Amniotic epithelial cell (primary cell): ENCODE measurements at places on chromosomes 5 and 9.

DNA sequence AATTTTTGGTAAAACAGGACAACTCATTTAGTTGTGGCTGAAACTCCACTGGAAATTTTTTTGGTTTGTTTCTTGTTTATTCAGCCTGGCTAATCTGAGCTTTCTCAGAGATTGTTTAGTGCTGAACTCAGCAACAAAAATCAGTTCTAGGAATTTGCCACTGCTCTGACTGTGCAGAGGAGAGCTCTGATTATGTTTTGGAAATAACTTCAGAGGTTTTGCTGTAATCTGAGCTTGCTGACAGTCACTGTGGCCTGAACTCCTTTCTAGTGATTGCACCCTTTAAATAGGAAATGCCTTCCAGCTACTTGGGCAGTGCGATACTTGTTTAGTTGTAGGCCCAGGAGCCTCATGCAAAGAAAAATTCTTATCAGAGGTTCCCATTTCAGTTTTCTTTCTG lies 60.2 kb downstream of the OSTF1 start:
- DNase-seq, result peak; percentile 76

DNA sequence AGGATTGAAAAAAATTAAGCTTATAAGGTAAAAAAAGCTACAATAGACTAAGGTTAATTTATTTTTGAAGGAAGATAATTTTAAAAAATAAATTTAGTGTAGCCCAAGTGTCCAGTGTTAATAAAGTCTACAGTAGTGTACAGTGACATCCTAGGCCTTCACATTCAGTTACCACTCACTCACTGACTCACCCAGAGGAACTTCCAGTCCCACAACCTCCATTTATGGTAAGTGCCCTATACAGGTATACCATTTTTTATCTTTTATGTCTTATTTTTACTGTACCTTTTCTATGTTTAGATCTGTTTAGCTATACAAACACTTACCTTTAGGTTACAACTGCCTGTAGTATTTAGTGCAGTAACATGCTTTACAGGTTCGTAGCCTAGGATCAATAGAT lies 79.8 kb upstream of the ZNF462 start:
- DNase-seq, result no peak

DNA sequence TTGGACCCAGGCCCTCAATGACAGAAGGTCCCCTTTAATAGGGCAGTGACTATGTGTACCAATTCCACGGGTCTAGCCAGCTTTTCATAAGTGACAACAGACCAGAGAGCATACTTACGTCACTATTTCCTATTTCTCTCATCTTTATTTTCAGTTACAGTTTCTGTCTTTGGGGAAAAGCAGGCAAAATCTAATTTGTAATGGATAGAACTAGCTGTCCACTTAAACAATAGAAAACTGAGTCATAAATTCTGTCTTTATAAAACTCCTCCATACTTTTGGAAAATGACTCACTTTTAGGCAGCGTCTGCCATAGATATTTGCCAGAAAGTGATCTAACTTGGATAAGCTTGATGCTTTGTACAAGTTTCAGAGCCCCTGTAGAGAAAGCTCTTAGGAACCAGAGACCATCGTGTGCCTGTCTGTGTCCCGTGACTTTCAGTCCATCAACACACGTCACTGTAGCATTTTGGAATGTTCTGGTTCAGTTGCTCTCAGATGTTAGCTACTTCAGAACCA lies 101.9 kb downstream of the F2RL2 start:
- DNase-seq, result no peak

DNA sequence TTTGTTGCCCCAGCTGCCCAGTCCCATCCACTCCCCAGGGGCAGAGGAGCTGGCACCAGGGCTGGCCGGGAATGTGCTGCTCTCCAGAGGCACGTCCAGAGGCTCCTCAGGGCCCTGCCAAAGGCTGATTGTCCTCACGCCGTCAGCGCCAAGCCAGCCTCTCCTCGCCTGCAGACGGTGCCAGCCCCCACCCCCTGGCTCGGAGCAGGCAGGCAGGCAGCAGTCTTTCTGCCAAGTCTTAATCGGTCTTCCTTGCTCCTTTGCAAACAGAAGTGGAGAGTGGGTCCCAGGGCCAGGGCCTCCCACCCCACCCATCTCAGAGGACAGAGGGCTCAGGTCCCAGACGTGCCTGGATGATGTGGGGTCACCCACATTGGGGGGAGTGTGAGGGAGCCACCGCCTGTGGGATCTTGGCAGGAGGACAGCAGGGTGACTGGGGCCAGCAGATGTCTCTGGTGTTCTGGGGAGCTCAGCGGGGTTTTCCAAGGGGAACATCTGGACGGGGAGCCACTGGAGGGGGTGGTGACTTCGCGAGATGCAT lies 36.3 kb downstream of the FAM163B start:
- no peak for DNase-seq

GRCh38 chr5:149030392-149030791 lies 32.5 kb downstream of the SH3TC2 start:
- DNase-seq, result peak; percentile 55

GRCh38 chr5:172420235-172420939 lies 33.9 kb downstream of the SH3PXD2B start:
- peak; percentile 96 for DNase-seq

DNA sequence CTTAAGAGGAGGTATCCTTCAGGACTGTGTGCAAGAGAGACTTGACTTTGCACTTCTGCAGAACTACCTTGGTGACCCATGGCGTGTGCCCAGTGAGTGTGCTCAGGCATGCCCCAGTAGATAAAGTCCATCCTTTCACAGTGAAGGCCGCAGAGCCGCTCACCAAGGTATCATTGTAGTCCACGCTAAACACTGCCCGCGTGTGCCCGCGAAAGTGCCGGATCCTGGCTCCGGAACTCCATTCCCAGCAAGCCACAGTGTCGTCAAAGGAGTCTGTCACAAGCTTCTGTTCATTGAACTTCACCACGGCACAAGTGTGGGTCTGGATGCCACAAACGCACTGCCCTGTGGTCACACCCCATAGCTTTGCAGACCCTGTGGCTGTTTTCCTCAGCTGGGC lies 3.3 kb upstream of the GRM6 start:
- no peak for DNase-seq

GRCh38 chr5:139667001-139667729 lies 19.0 kb downstream of the CXXC5 start:
- no peak for DNase-seq

DNA sequence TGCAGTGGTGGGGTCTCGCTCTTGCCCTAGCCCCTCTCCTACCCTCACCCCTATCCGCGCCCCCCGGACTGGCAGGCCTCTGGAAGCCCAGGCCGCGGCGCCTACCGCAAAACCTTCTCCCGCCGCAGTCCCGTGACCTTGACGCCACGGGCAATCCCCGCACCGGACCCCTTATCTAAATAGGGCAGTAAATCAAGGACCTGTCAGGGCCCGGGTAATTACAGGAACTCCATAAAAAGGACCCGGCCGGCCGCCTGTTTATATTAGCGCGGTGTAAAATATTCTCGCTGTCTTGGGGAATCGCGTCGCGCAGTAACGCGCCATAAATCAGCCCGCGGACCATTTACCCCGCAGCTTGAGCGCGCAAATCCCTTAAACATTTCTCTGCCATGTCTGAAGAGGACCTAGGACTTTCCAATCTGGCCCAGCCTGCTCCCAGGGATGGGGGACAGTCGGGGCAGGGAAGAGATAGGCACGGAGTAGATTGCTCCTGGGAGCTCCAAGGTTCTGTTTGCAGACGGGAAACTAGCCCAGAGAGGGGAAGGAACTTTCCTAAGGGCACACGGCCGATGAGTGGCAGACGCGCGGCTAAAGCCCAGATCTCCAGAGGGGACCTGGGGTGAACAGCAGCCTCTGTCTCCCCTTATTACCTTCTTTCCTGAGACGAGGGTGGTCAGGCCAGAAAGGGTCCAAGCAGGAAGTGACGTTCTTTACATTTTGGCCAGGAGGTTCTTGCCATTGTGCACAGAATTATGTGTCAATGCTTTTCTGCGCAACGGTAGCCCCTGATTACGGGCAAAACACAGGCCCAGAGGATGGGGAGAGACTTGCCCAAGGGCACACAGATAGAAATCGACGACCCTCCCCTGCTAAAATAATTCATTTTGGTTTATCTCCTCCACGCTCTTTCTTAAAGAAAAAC lies 4.8 kb upstream of the HAND1 start:
- DNase-seq, result no peak

DNA sequence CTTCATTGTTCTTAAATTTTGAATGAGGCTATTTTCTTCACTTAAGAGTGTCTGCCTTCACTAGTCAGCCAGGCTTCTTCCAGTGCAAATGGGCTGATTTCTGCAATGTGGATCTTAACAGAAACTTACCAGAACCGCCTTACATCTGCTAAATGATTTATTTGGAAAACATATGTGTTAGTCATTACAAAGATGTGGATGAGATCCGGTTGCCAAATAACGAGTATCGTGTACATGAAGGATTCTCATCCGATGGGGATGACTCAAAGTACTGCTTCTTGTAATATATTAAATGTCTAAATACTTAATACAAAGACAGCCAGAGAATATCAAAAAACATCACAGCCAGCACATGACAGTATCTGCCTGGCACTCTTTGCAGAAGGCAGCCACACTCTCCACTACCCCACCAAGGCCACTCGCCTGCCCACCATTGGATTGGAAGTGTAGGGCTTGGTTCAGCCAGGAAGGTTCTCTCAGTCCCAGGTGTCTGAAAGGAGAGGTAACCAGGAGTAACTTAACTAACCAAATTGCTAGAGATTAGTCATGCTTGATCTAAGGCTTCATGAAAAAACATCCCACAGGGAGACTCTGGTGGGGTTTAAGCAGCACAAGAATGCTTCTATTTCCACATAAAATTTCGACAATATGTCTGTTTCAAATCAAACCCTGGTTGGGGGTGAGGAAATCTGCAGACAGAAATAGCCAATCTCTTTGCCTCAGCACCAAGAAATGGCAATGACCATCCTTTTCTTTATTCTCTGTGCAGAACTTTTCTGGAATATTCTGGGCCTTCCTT lies 174.8 kb downstream of the GADD45G start:
- DNase-seq, result peak; percentile 69

DNA sequence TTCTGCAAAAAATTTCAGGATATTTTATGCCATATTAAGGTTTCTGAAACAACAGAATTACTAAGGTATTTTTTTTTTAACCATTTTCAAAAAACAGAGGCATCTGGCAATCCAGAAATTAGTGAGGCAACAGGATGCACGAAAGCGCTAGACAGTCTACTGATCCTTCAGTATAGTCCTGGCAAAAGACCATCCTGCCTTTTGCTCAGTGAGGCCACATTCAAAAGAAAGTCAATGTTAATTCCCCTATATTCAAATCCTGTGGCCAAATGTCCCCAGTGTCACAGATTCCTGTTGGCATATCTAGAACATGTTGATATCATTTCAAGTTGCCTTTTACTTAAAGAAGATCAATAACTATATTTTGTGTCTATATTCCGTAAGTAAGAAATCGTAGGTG lies 13.1 kb upstream of the NFIB start:
- no peak for DNase-seq
